RCC 7860 (cell line): ENCODE measurements at places on chromosomes 11 and 22.

DNA sequence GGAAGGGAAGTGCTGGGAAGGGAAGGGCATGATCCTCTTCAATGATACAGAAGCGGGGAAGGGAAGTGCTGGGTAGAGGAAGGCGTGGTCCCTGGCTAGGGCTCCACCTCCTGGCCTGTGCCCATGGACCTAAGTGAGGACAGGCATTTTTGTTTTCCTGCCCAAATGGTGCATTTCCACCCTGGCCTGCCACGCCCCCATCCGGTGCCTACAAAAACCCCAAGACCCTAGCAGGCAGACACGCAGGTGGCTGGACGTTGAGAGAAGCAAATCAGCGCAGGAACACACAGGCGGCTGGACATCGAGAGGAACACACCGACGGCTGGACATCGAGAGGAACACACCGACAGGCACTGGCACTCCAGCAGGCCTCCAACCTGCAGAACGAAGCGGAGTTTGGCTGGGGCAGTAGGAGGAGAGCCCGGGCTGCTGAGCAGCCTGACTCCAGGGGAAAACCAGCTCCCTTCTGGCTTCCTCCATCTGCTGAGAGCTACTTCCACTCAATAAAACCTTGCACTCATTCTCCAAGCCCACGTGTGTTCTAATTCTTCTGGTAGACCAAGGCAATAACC is 628.3 kb downstream of the BUD13 start:
- DNase-seq: no peak

- DNase-seq: no peak
Measured at GRCh38 chr22:16955678-16956210, 52.3 kb downstream of the GAB4 start.

GRCh38 chr11:64124147-64124546 is 41.8 kb downstream of the MACROD1 start:
- DNase-seq: no peak

DNA sequence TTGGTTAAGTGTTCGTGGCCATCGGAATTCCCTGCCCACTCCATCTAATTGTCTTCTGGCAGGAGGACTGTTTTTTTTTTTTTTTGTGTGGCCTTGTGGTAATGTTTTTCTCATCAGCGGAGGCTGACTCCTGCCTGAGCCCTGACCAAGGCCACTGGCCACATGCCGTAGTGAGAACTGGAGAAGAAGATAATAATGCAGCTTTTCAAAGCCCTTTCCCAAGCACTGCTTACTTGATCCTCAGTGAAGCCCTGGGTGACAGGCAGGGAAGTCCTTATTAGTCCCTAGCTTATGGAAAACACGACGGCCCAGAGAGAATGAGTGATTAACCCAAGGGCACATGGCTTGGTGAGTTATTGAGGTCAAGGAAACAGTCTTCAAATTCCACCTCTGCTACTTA is 71.2 kb downstream of the ADM start:
- DNase-seq: peak; percentile 22

- DNase-seq: no peak
Measured at GRCh38 chr11:111846636-111847035, 24.7 kb downstream of the ALG9 start.

- no peak for DNase-seq
Measured at GRCh38 chr22:41280065-41280464, 5.9 kb downstream of the RANGAP1 start.

GRCh38 chr11:63445118-63445517 is 45.8 kb downstream of the PLAAT5 start:
- no peak for DNase-seq

GRCh38 chr22:27075028-27075678 is 417.8 kb downstream of the MIAT start:
- DNase-seq: no peak

DNA sequence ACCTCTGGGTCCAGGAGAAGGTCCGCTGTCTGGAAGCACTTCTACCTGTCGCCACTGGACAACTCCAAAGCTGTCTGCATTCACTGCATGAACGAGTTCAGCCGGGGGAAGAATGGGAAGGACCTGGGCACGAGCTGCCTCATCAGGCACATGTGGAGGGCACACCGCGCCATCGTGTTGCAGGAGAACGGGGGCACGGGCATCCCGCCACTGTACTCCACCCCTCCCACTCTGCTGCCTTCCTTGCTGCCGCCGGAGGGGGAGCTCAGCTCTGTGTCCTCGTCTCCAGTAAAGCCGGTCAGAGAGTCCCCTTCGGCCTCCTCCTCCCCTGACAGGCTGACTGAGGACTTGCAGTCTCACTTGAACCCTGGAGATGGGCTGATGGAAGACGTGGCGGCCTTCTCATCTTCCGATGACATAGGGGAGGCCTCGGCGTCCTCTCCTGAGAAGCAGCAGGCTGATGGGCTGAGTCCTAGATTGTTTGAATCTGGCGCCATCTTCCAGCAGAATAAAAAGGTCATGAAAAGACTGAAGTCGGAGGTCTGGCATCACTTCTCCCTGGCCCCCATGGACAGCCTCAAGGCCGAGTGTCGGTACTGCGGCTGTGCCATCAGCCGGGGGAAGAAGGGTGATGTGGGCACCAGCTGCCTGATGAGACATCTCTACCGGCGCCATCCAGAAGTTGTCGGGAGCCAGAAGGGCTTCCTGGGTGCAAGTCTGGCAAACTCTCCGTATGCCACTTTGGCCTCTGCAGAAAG is 31.0 kb downstream of the ZBED4 start:
- no peak for DNase-seq

GRCh38 chr11:89490981-89491690 is at the start of gene NOX4:
NOX4 (minus strand) TSS chr11:89491375; CDS start chr11:89491246, 129 bp downstream.
- no peak for DNase-seq

- DNase-seq: no peak
Measured at GRCh38 chr11:19753451-19754106, 40.9 kb downstream of the NAV2 start.

- no peak for DNase-seq
Measured at GRCh38 chr22:27148886-27149470, 491.6 kb downstream of the MIAT start.

GRCh38 chr22:50182176-50183081 is 3.3 kb upstream of the TRABD start:
- DNase-seq: no peak

DNA sequence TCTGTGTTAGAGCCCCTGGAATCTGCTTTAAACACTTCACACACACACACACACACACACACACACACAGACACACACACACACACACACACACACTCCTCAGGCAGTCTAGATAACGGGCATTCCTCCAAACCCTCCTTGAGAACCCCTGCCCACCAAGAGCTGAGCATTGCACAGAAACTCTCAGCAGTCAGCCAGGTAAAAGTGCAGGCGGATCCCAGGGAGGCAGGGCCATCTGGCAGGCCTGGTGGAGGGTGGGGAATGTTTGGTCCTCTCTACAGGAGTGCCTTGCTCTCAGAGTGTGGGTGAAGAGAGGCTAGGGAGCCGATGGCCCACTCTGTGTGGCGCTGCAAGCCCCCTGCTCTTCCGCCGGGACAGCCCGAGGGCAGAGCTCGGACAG is 190.2 kb downstream of the BUD13 start:
- no peak for DNase-seq

GRCh38 chr22:38327805-38328204 is 10.6 kb upstream of the CSNK1E start:
- DNase-seq: peak; percentile 48

DNA sequence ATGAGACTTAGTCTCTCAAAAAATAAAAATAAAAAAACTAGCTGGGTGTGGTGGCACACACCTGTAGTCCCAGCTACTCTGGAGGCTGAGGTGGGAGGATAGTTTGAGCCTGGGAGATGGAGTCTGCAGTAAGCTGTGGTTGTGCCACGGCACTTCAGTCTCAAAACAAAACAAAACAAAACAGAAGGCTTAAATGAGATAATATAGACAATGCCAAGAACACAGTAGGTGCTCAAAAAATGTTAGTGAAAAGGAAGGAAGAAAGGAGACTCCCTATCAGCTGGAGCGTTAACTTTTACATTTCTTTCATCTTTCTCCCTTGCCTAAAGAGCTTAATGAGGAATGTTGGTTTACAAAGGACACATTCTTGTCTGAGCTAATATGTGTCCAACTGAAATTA is 4.1 kb upstream of the ASCC2 start:
- no peak for DNase-seq

DNA sequence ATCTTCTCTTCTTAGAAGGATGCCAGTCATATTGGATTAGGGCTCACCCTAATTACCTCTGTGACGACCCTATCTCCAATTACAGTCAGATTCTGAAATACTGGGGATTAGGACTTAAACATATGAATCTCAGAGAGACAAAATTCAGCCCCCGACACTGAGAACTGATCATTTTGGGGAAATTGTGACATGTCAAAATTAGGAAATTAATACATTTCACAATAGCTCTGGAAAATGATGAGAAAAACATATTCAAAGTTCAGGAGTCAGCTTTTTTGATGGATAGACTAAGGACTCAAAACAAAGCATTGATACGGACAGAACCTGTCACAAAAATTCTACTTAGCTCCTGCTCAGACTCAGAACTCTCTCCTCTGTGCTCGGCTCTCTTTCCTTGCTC is 40.8 kb downstream of the COMMD9 start:
- DNase-seq: no peak

GRCh38 chr11:73248526-73249185 is 23.5 kb upstream of the P2RY6 start:
- DNase-seq: no peak

GRCh38 chr22:49967706-49968208 is 7.2 kb downstream of the PIM3 start:
- DNase-seq: no peak

GRCh38 chr11:121841487-121842191 is 274.4 kb downstream of the BLID start:
- DNase-seq: no peak

DNA sequence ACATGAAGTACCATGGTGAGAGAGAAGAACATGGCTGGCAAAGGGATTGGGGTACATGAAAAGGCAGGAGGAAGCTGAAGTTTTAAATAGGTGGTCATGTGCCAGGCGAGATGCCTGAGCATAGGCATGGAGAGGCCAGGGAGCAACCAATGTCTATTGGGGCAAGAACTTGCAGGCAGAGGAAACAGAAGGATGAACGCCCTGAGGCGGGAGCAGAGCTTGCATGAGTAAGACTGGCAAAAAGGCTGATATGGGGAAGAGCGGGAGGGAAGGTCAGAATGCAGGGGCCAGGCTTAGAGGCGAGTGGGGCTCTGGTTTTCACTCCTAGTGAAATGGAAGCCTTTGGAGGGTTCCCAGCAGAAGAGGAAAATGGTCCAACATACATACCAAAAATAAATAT is 52.5 kb upstream of the VSTM5 start:
- DNase-seq: no peak

DNA sequence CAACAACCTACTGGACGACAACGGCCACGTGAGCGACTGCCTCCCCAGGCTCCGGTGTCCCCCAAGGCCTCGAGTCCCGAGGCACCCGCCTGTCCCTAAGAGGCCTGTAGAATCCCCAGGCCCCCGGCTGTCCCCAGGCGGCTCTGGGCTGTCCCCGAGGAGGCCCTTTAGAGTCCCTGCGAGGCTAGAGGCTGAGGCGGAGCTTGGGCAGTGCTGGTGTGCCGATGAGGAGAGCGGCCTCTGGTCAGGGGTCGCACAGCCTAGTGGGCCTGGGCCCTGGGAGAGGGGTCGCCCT is 3.7 kb downstream of the TBX1 start:
- no peak for DNase-seq

DNA sequence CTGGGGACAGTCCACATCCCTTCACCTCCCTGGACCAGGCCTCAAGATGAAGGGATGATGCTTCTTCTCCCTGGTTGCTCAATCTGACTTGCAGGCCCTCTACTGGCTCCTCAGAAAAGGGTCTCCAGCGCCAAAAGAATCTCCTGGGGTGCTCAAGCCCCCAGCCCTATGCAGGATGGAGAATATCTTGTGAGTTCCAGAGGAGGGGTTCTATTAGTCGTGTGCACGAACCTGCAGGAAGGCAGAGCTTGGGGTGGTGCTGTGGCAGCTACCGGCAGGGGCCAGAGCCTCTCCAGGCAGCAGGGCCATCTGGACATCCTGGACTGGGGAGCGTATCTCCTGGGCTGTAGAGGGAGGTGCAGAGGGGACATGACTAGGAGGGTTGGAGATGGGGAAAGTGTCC is 1339.5 kb downstream of the BRD1 start:
- no peak for DNase-seq

DNA sequence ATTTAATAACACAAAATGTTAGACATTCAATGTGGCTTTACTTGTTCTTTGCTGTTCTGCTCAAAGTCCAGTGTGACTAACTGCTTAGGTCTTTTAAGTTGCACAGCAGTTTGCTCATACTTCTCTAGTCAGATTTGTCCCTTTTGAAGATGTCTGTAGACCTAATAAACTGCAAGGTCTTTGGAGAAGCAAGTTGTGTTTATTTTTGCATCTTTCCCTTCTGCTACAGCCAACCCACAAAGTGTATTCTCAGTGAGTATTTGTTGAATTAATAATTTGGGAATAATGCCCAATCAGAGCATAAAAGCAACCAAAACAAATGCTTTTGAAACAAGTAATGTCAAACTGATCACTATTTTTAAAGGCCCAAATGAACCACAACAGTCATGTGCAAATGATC is 312.5 kb downstream of the CADM1 start:
- no peak for DNase-seq

DNA sequence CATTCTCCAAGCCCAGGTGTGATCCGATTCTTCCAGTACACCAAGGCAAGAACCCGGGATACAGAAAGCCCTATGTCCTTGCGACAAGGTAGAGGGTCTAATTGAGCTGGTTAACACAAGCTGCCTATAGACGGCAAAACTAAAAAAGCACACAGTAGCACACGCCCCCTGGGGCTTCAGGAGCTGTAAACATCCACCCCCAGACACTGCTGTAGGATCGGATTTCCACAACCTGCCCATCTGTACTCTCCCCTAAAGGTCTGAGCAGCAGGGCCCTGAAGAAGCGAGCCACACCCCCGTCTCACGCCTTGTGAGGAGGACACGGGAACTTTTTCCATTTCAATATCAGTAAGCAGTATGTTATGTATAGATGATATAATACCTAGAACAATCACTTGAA is 624.7 kb downstream of the BUD13 start:
- DNase-seq: no peak

DNA sequence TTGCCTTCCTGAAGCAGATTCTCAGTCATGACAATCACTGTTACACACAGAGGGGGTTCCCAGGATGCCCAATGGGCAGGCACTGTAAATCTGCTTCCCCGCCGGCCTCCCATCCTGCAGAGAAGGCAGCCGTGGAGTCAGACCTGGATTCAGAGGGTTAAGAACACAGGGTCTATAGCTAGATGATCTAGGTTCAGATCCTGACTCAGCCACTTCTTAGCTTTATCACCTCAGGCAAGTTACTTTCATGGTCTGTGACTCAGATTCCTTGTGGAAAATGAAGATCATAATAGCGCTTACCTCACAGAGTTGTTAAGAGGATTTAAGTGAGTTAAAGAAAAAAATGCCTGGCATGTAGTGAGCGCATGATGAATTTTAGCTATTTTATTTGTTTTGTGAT is 95.9 kb downstream of the TIMP3 start:
- no peak for DNase-seq

DNA sequence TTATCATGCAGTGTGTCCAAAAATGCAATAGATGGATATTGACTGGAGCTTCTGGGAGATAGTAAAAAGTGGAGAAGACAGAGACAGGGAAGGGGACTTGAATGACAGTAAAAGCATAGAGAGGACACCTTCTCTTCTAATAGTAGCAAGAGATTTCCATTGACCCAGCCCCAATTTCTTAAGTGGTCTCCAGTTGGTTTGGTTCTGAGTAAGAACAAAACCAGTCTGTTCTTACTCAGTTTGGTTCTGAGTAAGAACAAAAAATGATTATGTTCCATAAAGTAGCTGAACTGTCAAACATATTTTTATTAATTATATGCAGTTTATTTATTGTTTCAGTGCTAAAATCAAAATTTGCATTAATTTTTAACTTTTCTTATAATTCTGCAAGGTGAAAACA is 316.8 kb upstream of the MPPED2 start:
- no peak for DNase-seq

- DNase-seq: no peak
Measured at GRCh38 chr11:36513965-36514364, 3.9 kb upstream of the TRAF6 start.
